ENCODE measurements at places on chromosomes 12 and 14.

- DNase-seq: no peak
Measured at GRCh38 chr14:75232597-75232996, 46.0 kb upstream of the FOS start.

DNA sequence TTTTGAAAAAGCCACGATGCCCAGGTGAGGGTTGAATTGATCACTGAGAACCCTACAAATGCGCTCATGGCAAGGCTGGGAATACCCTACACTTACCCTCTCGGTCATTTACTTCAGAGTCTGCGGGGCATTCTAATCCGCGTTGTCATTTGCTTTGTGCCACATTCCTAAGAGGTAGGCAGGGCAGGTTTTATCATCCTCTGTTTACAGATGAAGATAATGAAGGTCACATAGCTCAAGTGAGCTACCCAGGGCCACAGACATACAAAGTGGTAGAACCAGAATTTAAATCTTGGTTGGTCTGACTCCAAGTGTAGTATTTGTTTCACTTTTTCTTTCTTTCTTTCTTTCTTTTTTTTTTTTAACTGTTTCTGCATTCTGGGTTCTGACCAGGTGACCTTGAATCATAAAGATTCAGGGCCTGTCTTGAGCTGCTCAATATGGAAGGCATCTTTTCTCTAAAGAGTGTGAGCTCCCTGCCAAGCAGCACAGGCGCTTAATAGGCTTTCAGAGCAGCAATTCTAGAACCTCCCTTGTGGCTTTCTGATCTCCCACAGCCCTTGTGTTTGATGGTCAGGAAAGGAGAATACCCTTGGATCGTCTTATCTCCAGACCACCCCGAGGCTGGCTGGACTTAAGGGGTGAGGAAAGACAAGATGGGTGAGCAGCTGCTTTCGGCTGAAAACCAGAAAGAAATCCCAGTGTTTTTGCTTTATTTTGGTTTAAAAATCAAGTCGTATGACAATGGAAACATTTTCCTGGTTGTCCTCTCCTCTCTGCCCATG lies 662 bp upstream of the BATF start:
- DNase-seq: no peak

GRCh38 chr12:91741932-91742331 lies 403.7 kb downstream of the BTG1 start:
- DNase-seq: no peak

DNA sequence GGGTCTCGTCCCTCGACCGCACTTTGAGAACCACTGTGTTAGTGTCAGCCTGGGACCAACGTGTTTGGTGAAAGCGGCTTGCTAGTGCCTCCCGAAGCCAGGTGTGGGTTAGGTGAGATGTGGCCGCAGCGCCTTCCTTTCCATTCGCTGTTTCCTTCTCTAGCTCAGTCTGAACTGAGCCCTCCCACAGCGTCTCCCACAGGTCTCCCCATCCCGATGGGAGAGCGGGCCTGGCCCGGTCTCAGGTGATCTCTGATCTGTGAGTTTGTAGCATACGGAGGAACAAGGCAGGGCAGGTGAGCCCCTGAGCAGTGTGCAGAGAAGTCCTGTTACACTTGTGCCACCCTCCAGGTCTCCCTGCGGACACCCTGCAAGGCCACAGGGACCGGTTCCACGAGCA lies 19.3 kb downstream of the HIP1R start:
- DNase-seq: no peak

DNA sequence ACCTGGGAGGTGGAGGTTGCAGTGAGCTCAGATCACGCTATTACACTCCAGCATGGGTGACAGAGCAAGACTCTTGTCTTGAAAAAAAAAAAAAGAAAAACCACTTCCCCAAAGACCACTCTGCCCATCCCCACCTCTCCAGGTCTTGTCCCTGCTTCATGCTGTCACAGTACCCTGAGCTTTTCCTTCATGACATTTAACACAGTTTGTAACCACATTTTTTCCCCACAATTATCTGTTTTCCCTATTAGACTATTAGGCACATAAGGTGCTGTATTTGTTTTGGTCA lies 6.9 kb downstream of the HECTD1 start:
- DNase-seq: no peak

DNA sequence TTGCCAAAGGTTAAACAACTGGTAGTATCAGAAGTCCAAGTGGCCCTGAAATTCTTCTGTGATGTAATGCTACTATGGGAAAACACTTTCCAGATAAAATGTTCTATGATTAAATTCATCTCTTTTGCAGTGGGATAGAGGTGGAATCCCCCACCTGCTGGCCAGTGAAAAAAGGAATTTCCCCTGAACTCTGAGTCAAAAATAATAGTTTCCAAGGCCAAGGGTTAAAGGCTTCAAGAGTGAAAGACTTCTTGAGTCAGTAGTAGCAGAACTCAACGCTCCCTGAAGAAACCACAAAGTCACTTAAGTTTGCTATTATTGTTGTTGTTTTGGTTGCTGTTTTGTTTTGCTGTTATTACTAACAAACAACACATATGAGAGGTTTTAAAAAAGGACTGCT lies 330.8 kb downstream of the SOX5 start:
- DNase-seq: no peak

- no peak for DNase-seq
Measured at GRCh38 chr14:99179946-99180345, 92.1 kb downstream of the BCL11B start.

- DNase-seq: no peak
Measured at GRCh38 chr12:125346362-125346761, 281.1 kb downstream of the AACS start.

DNA sequence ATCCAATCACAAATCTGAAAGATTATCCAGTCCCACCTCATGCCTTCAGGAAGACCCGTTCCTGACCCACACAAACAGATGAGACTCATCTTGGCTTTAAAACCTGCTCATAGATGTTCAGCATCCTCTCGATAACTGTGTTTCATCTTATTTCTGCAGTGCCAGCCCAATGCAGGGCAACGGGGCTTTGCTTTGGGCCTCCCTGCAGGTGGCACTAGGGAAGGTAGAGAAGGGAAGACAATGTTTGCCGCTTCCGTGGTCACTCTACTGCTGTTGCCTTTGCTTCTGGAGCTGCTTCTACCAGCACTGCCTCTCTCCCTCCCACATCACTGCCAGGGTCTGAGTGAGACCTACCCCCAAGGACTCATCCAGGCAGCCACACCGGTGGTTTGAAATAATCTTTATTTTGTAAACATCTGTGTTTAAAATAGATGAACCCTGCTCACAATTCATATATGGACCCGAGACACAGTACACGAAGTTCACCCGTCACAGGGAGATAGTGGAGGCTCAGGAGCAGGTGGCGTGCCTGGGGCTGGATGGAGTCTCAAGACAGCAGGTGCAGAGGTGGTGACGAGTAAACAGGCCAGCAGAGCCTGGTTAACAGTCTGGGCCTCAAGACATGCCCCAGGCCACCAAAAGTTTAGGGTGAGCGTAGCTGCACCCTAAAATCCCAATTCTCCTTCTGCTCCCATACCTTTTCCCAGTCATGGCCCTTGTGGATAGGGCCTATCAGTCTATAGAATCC lies 3.1 kb upstream of the GPX2 start:
- DNase-seq: no peak

DNA sequence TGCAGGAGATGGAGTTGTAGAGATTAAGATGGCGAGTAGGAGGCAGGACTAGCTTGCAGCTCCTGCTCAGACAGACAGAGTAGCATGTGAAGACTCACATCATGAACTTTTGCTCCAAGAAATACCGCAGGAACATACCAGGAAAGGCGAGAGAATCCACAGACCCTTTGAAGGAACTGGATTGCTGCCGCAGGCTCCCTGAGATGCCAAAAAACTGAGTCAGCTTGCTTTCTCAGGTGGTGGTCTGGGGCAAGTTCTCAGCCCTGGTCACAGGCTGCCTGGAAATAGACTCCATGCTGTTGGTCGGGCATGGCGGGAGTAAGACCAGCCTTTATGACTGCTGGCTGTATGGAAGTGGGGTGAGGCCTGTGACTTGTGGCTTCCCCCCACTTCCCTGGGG lies 163.6 kb upstream of the NAV3 start:
- DNase-seq: no peak

DNA sequence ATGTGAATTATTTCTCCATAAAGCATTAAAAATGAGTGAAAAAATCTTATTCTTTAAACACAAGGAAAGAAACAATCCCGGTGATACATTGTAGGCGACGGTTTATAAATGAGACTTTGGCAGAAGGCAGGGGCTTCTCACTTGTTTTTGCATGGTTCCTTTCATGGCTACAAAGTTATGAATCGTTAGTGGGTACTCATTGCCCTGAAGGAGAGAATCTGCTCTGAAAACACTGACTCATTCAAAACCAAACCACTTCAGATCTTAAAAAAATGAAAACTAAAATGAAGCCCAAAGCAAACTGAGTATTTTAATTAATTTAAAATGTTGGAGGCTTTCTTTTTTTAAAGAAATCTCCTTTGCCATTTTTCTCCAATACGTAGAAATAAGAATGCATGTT lies 41.4 kb upstream of the AMIGO2 start:
- no peak for DNase-seq

DNA sequence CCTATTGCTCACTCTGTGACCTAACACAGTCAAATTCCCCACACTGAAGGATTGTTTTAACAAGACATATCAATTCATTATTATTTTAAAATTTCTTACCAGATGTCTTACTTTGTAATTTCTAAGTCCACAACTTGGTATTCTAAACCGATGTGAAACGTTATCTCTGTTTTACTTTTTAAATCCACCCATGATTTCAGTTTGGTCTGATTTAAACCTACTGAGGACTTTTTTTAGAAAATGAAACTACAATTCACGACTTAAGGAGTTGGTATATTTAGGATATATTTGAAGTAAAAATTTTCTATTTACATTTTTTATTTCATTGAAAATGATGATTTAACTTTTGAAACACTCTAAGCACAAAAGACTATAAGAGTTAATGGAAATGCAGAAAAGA lies 35.1 kb upstream of the GRIP1 start:
- DNase-seq: no peak

DNA sequence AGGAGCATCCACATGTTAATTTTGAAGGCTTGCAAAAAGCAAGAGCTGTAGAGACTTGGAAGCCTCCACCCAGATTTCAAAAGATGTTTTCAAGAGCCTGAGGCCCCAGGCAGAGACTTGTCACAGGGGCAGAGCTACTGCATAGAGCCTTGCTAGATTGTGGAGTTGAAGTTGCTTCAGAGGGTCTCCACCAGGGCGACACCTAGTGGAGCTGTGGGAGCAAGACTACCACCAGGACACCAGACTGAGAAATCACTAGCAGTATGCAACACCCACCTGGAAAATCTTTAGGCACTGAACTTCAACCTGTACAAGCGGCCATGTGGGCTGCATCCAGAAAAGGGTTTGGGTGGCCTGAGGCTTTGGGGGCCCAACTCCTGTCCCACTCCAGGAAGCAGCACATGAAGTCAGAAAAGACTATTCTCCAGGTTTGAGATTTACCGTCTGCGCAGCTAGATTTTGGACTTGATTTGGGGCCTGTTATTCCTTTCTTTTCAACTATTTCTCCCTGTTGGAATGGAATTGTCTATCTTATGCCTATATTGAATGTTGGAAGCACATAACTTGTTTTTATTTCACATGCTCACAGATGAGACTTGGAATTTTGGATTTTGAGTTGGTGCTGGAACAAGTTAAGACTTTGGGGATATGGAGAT lies 508.6 kb downstream of the FLRT2 start:
- DNase-seq: peak; percentile 65

DNA sequence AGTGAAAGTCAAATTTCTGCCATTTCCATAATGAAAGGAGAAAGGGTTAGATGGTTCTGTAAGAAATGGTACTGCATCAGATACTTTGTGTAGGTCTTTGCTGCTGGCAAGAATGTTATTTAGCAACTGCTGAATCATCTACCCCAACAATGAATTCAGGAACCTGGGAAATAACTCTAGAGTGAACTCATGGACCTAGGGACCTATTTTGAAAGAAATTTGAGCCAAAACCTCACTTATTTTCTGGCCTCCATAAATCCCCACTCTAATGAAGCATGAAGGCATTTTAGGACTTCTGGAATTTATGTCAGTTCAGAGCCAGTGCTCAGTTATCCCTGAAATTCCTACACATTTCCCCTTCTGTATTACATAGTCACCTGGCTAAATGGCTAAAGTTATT lies 50.9 kb upstream of the CPNE8 start:
- DNase-seq: no peak

DNA sequence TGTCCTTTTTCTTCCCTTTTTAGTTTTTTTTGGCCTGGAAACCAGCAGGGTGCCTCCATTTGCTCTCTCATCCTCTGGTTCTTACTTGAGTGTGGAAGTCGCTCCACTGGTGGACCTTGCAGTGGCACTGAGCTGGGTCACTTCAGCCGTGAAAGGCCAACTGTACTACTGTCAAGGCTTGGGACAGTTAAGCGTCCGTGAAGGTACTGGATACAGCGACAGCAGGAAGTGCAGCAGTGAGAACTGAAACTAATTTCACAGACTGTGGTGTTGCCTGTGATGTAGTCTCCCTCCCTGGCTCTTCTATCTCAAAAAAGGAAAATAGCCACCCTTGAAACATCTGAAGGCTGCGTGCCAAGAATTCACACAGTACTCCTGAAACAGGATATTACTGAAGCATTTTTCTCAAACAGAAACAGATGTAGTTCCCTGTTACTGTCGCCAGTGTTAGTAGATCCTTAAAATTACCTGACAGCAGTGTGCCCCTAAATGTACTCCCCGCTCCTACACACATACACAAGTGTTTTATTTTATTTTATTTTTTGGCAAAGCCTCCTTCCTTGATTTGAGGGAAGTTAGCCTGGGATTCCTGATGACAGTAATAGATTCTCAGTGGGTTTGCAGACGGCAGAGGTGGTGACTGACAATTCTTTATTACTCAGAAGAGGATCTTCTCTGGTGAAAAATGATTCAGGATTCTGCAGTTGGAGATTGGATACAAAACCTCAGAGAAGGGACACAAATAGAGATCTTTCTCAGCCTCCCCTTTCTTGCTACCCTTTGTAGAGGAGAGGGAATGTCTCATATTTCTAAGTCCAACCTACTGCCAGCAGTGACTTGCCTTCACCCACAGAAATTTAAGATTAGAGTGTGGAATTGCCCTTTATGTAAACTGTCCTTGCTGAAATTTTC lies 4.4 kb downstream of the SUSD6 start:
- no peak for DNase-seq

DNA sequence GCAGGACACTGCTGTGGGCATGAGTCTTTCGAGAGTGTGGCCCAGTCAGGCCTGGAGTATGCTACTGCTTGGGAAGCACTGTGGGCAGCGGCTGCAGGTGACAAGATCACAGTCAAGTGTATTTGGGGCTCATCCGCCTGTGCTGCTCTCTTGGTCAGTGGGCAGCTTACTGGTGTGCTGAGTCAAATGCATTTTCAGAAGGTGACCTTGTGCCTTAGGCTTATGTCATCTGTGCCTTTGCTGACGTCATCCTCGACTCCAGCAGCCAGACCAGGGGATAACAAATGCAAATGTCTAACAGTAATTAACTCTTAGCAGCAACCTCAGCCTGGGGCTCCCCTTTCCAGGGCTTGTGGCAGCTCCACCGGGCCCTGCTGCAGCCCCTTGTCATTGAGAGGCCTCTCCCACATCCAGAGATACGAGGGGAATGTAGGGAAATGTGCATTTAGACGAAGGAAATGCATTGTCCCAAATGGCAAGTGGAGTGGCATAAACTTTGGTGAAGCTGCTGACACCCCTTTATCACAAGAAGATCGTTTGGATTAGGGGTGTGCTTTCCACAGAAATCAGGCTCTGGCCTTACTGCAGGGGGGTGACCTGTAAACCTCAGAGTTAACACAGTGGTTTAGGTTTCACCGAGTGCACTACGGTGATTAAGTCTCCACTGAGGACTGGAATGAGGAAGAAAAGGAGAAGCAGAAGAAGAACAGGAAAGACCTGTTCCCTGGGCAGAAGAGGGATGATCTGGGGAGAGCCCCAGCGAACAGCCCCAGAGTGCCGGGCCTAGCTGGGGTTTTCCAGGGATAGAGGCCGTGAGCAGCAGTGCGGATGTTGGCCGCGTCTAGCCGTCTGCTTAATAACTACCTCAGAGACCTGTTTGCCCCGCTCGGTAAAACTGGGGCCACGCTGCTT lies 39.7 kb downstream of the PSMA6 start:
- no peak for DNase-seq
